NCI-H1048 (cell line): ENCODE measurements at places on chromosomes 5 and 9.

GRCh38 chr5:139926797-139927503 lies 116.1 kb downstream of the NRG2 start:
- no peak for DNase-seq

- no peak for DNase-seq
Measured at GRCh38 chr9:136673975-136674785, 11.5 kb downstream of the EGFL7 start.

- no peak for DNase-seq
Measured at GRCh38 chr5:65125591-65126541, 355.9 kb downstream of the ADAMTS6 start.

- no peak for DNase-seq
Measured at GRCh38 chr9:137540536-137540935, 9.7 kb downstream of the PNPLA7 start.

GRCh38 chr5:75053304-75054133 lies 1.2 kb upstream of the GCNT4 start:
- no peak for DNase-seq
